ENCODE measurements at places on chromosomes 2 and 18.

DNA sequence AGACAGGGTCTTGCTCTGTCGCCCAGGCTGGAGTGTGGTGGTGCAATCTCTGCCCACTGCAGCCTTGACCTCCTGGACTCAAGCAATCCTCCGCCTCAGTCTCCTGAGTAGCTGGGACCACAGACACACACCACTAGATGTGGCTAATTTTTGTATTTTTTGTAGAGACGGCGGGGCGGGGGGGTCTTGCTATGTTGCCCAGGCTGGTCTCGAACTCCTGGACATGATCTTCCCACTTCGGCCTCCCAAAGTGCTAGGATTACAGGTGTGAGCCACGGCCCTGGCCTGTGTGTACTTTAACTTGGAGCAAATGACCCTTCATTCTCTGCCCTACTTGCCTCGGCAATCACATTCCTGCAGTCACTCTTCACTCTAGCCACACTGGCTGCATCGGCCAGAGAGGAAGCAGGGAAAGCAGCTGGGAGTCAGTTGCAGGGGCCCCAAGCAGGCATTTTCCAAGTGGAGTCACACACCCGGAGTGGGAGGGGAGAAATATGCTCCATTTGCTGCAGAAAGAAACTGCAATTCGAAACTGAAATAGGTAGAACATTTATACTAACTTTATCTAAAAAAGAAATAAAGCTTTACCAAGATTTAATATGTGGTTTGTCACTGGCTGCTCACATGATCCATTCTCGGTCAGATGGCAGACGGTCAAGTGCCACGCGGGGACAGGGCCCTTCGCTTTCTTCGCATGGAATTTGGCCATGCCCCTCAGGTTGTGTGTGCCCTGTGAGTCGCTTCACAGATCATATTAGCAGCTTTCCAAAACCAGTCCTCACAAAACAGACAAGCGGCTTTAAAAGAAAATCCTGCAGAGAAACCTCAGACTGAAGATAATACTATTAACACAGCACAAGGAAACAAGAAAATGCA, 37.1 kb downstream of the FAM161A start:
- DNase-seq: no peak

DNA sequence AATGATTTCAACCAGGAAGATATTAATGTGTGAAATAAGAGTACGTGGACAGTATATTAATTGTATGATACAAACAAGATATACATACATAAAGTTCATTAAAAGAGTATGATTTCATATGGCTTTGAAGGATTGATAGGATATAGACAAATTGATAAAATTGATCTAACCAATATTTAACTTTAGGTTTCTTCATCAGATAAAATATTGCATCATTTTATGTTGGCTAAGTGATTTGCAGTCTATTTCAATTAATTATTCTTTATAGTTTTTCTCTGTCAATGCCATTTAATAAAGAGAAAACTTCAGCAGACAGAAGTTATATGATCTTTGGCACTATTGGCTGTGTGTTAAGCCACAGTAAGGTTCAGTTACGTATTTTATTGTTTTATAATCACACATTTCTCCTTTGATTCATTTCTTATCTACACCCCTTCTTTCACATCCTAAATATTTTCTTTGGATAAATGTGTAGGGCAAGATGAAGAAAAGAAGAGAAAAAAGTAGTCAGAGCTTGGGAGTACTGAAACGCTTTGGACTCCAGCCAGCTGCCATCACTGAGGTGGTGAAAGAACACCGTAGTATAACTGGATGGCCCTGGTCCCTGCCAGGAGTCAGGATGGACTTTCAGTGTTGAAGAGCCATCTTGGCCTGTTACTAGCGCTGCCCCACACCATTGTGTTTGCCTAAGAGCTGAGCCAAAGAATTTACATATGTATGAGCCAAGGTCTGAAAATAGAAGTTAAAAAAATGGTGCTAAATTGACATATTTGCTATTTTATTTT, 9.8 kb upstream of the CPS1 start:
- DNase-seq: no peak

DNA sequence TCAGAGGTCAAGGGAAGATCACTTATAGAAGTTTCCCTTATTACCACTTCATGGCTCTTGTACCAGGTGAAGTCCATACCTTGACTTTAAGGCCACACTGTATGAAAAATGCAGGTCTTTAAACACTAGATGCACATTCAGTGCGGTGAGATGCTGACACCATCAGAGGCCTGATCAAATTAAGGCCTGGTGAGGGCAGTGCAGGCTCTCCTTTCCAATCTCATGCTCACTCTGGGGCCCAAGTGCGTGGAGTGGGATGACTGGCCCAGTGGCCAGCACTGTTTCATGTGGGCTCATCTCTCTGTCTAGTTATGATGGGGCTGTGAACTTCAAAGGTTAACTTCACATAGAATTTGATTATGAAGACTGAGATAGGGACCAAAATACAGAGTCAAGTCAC, 281.1 kb downstream of the SLC4A3 start:
- no peak for DNase-seq

DNA sequence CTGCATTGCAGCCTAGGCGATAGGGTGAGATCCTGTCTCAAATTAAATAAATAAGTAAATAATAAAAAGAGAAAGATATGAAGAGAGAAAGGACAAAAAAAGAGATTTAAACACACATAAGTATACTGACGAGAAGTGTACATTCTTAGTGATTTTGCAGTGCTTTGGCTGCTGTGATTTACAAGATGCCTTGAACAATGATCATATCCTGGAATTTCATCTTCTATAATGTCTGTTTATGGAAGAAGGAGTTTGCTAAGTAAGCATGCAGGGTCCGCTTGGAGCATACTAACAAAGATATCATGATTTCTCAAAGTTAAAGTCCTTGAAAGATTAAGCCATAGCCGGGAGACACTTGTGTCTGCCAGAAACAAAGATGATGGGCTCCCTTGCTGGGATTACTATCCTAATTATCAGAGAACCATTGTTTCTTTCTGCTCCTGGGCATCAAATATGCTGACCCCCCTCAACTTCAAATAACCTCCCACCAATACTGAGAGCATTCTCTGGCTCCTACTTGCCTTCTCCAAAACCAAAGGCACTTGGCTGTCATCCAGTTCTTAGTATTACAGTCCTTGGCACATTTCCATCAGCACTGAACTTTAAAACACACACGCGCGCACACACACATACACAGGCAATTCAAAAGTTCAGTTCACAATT, 47.5 kb upstream of the STAM2 start:
- no peak for DNase-seq

DNA sequence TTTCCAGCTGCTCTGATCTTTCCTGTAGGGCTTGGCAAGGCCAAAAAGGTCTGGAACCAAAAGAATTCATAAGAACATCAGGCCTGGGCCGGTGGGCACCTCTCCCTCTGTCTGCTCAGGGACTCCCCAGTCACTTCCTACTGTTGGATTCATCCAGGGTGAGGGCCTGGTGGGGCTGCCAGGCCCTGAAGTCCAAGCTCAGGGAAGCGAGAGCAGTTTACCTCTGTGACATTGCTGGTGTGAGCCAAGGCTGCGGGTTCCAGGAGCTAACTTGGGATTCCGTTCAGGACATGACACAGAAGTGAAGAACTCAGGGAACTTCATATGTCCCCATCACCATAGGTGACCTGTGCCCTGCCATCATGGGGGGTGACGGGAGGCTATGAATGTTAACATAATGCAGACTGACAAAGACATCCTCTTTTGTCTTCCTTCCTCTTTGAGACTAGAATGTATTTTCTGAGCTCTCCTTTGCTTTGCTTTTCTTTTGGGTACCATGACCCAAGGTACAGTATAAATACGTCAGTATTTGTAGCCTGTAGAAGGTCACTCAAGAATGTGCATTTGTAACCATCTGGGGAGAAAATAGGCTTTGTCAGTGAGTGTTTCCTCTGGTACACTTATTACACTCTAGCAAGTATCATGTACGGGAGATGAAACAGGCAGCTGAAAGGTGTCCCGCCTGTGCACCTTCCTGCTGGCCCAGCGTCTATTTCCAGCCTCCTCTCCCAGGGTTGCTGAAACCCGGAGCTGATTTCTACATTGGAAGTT, 130.5 kb upstream of the SLC1A4 start:
- no peak for DNase-seq

GRCh38 chr2:241656190-241656741, 18.8 kb downstream of the ATG4B start:
- DNase-seq: no peak

GRCh38 chr2:191935247-191935646, 88.4 kb upstream of the CAVIN2 start:
- no peak for DNase-seq

GRCh38 chr18:24543795-24544498, 83.5 kb downstream of the HRH4 start:
- no peak for DNase-seq

GRCh38 chr2:223365158-223365679, 236.9 kb downstream of the SCG2 start:
- no peak for DNase-seq

DNA sequence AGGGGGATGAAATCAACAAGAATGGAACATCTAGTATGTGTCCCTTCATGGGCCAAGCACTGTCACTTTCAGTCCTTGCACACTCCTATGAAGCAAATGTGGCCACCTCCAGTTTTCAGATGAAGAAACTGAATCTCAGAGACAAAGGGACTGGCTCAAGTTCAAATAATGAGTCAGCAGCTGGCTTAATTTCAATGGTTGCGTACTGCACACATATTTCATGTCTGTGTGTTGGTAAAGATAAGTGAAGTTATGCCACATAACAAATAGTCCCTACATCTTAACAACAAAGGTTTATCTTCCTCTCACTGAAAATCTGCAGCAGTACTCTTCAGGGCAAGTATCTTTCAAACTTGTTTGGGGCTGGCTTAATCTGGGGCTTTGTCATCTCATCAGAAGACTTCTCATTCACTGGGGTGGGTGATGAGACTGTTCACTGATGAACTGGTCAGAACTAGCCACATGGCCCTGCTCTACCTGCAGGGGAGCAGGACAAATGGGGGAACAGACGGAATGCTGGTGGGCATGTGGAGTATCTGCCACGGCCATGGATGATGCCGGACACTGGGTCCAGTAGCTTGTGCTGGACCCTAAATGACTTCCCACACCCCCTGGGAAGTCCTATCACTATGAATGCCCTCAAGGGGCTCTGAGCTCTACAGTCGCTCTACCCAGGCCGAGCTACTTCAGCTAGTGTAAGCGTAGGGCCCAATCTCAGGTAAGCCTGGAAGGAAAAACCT, 263.2 kb downstream of the CYP26B1 start:
- no peak for DNase-seq

- no peak for DNase-seq
Observed at GRCh38 chr2:120990451-120990871, 254.8 kb downstream of the GLI2 start.

DNA sequence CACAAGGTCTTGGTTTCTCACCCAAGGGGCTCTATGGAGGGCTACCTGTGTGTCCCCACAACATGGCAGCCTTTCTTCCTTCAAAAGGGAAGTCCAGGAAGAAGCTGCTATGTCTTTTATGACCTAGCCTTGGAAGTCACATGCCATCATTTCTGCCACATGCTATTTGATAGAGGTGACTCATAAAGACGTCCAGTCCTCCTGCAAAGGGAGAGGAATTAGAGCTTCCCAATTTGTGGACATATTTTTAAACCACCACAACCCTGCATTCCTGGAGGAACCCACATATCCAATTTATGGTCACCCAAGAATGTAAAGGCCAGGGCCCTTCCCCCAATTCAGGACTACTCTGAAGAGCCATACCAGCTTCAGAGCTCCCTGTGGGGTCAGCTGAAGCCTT, 246.2 kb downstream of the CYP26B1 start:
- DNase-seq: no peak

- no peak for DNase-seq
Observed at GRCh38 chr2:225512876-225513540, 113.5 kb downstream of the NYAP2 start.

- DNase-seq: no peak
Observed at GRCh38 chr2:42756150-42756775, 7.7 kb downstream of the OXER1 start.

DNA sequence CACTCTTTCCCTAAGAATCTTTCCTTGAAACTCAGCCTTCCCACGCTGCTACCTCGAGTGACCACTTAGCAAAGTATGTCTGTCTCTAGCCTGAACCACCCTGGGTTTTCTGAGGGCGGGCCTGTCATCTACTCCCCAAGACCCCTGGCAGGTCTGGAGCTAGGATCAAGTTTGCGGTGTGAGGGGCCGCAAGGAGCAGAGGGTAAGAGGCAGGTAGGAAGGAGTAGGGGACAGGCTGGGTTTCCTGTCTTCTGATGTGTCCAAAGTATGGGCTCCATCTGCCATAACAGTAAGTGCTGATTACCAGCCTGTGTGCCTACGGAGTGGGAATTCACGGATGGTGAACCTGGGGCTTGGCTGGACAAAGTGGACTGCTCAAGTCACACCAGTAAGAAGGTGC, 25.4 kb downstream of the ZFP36L2 start:
- DNase-seq: no peak

GRCh38 chr18:55522011-55522410, 66.0 kb downstream of the TCF4 start:
- DNase-seq: no peak

DNA sequence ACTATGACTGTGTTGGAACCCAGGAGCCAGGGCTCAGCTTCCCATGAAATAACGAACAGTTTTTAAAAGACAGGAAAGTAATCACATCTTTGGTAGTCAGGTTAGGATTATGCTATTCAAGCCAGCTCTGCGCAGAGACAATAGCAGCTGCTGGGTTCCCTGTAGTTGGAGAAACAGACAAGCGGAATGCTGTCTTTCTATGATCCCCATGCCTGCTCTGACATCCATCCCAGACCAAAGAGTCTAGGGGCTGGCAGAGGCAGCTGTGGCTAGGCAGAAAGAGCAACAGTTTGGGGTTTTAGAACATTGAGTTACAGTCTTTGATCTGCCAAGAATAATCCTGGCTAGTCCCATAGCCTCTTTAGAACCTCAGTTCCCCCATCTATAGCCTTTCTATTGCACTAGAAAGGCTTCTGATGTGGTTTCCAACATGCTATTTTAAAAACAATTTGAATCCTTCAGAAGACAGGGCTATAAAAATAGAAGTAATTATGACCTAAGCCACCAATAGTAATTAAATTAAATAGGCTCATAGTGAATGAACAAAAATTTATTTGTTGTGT, 146.8 kb downstream of the MTX2 start:
- DNase-seq: no peak

- no peak for DNase-seq
Observed at GRCh38 chr2:109479804-109480203, 134.0 kb downstream of the SEPTIN10 start.

DNA sequence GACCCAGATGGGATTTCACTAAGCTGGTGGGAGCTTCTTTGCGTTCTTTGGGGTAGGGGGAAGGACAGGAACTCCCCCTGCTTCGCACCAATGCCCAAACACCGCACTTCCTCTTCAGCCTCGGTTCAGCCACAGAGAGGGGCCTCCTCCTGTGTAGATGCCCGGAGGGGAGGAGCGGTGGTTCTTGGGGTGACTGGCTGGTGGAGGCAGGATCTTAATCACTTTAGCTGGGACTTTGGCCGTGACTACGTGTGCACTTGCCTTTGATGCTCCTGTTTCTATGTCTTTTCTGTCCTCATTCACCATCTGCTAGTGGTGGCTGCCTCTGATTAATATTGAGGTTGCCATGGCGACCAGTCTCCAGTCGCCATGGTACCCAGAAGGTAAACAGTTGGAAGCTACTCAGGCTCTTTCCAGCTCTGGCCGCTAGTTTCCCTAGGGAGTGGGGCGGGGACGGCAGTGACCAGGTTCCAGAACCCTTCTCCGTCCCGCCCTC, 1.9 kb downstream of the CNGA3 start:
- DNase-seq: no peak

- no peak for DNase-seq
Observed at GRCh38 chr2:39640107-39640506, 25.6 kb upstream of the TMEM178A start.

GRCh38 chr2:192394605-192395004, 199.9 kb upstream of the TMEFF2 start:
- no peak for DNase-seq

Data from stimulated activated CD4-positive, alpha-beta T cell treated with anti-CD3 and anti-CD28 coated beads, Interleukin-1b, Interleukin-23, amount 100 ng/mL, for 1 hour (primary cell).